ENCODE measurements at places on chromosomes 5 and 9.

DNA sequence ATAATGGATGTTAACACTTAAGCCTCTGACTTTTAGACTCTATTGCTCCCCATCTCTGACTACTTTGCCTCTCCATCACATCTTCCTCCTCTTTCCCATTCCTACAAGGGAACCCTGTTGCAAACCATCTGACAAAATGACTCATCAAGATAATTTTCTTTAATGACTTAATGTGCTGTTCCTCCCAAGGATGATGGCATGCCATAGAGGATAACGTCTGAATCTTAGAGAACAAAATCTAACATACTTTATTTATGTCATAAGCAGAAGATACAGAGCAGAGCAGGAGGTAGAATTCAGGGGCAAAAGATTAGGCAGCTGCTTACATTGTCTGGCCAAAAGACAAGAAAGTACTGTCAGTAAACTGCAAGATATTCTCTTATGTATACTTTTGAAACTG lies 76.8 kb downstream of the FGF10 start:
- no peak for DNase-seq

GRCh38 chr9:94649100-94649819 lies 9.9 kb upstream of the FBP1 start:
- DNase-seq: peak; percentile 89

- no peak for DNase-seq
Measured at GRCh38 chr9:113316030-113316429, 12.9 kb upstream of the RNF183 start.

- peak; percentile 64 for DNase-seq
Measured at GRCh38 chr5:33850100-33850594, 41.6 kb downstream of the ADAMTS12 start.

DNA sequence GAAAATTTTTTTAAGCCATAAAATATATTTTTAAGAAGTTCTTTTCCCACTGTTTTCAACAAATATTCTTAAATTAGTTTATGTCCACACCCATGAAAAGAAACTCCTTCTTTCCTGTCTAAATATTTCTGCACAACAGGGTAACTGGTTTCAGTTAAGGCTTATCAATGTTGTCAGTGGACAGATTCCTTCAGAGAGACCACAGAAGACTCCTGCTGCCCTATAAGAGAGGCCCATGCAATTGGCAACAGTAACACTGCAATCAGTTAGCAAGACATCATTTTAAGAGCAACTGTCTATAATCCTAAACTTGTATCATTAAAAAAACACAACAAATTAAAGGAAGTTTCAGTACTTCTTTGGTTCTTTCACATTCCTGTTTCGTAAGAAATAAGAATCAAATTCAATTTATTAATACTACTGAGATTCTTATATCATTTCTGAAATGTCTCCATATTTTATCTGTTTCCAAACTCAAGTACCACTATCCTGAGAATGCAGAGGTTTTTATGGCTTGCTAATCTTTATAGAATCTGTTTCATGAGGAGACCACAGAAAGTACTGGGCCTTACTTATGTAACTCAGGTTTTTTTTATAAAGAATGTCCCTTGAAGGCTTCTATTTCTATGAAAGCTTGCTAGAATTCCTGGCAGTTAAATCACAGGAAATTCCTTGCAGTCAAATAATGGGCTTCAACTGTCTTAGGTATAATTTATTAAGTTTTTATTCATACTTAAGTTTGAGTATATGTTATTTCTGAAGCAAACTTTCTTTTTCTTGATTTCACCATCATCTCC lies 240.2 kb downstream of the RFX3 start:
- DNase-seq: peak; percentile 18

GRCh38 chr5:168651648-168652047 lies 72.5 kb upstream of the PANK3 start:
- DNase-seq: peak; percentile 84

- DNase-seq: peak; percentile 70
Measured at GRCh38 chr5:66850354-66851075, 254.3 kb downstream of the MAST4 start.

DNA sequence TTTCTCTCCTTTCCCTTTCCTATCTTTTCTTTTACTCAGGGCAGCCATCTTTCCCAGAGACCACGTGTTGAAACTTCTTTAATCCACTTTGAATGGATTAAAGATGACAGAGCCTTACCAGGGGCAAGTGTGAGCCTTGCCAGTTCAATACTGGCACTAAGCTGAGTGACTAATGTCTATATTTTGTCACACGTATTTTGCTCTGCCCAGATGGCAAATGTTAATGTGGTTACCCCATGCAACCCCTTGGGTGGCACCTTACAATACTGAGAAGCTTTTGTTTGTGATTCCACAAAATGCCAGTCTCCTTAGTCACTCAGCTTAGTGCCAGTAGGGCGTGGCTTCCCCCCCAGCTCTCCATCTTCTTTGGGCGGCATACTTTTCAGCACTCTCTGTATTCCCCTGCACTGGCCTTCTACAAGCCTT lies 24.8 kb downstream of the ANXA1 start:
- peak; percentile 68 for DNase-seq

DNA sequence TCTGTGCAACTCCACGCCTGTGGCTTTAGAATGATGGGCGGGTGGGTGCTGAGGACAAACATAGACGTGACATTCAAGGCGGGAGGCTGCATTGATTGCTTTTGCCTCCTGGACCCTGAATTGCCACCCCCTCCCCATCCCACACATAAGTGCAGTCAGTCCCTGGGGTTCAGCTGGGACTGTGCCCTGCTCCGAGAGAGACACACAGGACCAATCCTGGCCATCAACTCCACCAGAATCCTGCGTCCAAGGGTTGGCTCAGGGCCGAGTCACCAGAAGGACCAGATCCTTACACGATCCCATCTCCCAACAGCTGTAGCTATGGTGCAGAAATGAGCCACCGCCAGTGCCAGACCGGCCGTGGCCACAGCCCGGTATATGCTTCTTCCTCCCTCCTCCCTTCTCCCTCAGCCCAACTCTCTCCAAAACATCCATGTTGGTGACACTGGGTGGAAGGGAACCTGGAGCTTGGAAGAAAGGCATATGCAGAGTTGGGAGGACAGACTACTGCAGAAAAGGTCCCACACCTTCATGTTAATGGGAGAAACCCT lies 27.4 kb downstream of the IRX2 start:
- no peak for DNase-seq

- peak; percentile 96 for DNase-seq
Measured at GRCh38 chr5:126777975-126778674, 1.2 kb downstream of the LMNB1 start.

DNA sequence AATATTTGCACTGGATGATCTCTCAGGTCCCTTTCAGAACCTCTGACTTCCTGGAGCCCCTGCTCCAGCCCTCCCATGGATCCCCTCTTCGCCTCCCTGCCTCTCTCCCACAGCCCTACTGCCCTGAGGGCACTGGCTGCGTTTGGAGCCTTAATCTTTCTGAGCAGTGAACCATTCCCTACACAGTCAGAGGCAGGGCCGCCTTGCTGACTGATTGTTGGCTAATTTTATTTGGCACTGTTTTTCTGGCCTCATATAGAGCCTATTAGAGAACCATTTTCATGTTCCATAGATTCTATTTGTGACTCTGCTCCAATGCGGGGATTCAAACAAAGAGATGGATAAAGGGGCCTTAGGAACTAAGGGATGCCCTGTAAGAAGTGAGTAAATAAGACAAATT lies 91.1 kb downstream of the BRINP1 start:
- DNase-seq: no peak

DNA sequence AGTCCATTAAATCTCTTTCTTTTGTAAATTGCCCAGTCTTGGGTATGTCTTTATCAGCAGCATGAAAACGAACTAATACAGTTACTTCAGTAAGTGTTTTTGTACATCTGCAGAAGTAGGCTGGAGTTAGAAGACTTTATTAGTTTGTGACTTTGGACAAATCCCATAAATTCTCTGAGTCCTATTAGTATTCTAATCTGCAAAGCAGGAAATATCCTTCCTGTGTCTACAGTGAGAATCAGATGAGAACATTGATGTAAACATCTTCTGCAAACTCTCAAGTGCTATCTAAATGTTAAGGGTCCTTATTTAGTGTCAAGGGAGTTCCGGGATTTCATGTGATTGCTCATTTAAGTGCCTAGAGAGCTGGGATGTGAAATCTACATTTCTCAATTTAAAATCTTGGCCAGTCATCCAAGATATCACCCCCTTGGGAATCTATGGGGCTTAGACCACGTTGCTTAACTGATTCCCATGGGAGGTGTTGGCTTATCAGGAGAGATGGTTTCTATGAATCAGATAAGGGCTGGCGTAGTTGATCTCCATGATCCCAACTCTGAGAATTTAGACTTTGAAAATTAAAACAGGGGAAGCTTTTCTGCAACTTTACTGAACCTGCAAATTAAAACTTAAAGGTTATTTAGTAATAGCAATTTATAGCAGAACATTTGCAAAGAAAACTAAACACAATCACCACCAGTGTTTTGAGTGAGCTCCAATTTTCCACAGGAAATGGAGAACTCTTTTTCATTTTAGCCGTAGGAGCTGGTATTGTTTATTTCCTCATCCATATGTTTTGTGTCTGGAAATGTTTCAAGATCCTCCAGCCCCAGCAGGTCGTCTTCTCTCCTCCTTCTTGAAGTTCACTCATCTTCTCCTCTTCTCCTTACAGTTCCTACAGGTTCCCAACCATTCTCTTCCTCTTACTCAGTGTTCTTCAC lies 241.6 kb upstream of the CD180 start:
- DNase-seq: no peak

DNA sequence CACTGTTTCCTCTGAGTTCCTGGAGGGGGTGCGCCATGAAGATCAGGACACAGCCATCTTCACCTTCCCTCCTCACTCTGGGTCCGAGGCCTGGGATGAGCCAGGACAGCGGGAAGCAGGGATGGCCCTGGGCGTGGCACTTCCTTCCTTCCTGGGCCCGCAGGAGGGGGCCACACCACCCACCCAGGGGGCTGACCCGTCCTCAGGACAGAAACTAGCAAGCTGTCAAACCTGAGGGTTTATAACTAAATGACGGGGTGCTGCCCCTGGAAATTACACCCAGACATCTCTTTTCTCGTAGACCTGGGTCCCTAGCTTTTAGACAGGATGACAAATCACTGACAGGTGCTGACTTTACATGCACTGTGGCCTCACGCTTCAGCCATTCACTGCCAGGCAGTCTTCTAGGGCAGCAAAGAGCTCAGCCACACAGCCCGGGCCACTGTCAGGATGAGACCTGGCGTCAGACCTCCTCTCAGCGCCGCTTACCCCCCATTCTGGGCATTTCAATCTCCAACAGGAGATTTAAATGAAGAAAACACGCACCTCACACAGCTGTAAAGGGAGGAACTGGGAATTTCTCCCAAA lies 8.1 kb downstream of the FCN2 start:
- DNase-seq: no peak

DNA sequence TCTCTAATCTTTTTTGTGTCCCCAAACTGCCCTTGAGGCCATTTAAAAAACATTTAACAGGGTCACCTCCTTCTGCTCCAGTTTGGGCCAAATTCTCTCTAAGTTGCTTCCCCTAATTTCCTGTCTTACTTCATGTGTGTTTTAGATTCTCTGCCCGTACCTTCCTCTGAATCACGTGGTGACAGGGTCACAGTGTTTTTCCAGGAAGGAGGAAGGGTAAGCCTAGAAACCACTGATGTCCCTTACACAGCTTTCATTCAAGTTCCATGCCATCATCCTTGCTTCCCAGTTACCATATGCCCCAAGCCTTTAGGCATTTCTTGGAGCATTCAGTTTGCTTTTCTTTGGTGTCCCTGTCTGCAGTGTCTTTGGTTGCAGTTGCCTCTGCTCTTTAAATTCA lies 42.4 kb upstream of the MACIR start:
- no peak for DNase-seq

- no peak for DNase-seq
Measured at GRCh38 chr5:157196045-157196444, 15.4 kb downstream of the ITK start.

DNA sequence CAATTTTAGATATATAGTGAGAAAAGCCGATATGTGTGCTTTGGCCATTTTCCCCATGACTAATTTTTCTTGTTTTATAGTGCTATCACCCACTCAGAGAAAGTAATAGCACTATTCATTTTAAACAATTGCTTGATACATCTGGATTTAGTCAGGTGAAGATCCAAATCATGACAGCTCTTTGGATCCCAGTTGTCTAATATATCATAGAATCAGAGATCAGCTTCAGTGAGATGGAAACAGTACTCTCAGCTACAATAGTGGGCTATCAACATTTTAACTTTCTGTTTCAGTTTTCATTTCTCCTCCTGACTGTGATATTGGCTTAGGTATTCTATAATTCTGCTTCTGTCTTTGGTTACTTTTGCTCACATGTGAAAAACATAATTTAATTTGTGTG lies 38.7 kb downstream of the VCAN start:
- no peak for DNase-seq

DNA sequence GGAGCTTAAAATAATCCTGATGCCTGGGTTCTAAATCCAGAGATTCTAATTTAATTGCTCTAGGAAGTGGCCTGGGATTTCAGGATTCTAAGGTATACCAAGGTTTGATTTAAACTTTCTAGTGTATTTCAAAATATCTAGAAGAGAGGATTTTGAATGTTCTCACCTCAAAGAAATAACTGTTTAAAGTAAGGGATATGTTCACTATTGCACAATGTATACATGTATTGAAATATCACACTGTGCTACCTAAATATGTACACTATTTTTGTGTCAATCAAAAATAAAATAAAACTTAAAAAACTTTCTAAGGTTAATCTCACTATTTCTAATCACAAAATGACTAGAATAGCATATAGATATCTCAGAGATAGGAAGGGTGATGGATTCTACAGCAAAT lies 34.0 kb downstream of the TNFSF8 start:
- DNase-seq: no peak

DNA sequence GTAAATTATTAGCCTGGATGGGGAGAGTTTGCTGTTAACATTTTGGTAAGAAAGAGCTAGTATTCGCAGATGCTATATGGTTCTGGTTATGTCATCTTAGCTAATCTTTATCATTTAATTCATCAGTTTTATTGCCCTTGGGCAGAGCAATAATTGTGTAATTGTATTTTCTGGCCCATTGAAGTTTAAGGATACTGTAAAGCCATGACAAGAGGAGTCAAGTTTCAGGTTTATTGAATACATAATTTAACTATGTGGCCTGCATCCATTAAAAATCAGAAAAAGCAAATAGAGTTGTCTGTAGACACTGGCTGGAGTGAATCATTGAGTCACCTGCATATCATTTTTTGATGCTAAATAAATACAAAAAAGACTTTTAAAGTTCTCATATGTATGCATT lies 255.8 kb downstream of the PRELID2 start:
- DNase-seq: no peak

DNA sequence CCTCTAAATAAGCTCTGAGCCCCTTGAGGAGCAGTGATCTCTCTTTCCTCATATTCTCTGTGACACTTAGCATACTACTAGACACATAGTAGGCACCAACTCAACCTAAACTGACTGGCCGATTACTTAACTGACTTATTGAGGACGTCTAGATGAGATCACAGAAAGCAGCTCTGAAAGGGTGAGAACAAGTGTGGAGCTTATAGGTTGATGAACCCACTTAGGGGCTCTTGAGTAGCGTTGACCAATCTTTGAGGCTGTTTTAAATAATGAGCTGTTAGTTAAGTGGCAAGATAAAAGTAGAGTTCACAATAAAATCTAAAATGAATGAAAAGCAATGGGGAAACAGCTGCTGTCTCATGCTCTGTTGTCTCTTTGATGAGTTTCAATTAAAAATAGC lies 124.7 kb upstream of the TNPO1 start:
- no peak for DNase-seq
